ENCODE measurements at places on chromosomes 7 and 10.

GRCh38 chr7:1368682-1369571, 90.3 kb downstream of the MICALL2 start:
- no peak for DNase-seq

GRCh38 chr10:71285180-71285545, 33.9 kb upstream of the SLC29A3 start:
- no peak for DNase-seq

- DNase-seq: no peak
Measured at GRCh38 chr7:39094731-39095130, 117.0 kb downstream of the POU6F2 start.

DNA sequence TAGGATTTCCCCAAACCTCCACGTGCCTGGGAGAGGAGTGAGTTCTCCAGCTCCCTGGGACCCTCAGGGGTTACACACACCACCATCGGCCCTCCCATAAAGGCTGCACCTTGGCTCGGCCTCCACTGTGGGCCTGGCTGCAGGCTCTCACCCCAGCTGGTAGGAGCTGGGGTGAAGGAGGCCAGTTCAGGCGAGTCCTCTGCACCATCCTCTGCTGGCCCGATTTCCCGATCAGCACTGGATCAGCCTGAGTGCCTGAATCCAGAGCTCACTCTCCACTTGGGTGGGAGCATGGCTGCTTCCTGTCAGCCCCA, 115.1 kb upstream of the RET start:
- DNase-seq: no peak

GRCh38 chr7:15128716-15129115, 226.2 kb upstream of the DGKB start:
- DNase-seq: no peak

DNA sequence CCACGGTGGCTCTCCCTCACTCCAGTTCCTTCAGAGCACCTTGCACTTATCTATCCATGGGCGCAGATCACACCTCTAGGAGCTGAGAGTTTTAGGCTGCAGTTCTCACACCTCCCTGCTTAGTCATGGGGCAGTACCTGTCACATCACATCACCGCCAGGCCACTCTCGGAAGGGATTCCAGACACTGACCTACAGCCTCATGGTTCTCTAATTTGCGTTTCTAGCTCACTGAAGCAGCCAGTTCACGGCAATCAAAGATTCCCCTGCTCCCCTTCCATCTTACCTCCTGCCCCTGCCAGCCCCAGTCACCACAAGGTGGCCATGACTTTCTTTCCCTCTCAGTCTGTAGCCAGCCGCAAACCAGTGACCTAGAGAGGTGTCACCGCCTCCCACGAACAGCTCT, 34.2 kb downstream of the ADRB1 start:
- DNase-seq: no peak

DNA sequence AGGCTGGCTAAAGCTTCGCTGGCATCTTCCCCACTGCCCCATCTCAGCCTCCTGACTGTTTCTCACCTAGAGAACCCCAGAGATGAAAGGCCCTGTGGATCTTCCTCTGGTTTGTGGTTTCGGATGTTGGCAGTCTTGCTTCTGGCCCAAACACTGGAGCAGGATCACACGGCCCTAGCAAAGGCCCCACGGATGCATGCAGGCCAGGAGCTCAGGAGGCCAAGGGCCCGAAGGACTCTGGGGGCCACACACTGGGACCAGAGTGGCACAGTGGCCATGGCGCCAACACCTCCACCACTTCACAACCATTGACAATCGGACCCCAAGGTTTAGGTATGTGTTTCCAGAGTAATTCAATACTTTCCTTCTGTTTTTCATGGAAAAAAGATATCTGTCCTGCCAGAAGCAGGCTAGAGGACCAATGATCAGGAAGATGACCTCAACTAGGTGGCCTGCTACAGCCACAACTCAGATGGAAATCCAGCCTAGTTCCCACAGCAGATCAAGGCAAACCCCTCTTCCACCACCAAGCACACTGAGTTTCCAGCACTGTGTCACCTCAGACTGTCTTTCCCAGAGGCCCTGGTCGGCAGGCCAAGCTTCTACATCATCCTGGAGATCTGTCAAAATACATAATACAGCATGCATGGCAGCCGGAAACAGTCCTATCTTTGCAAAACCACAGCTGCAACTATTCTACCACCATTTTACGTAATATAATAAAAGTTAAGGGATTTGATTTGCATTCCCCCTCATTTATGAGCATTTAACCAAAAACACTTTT, 53.0 kb downstream of the CTBP2 start:
- DNase-seq: no peak

- no peak for DNase-seq
Measured at GRCh38 chr7:15723841-15724240, 37.4 kb upstream of the MEOX2 start.

DNA sequence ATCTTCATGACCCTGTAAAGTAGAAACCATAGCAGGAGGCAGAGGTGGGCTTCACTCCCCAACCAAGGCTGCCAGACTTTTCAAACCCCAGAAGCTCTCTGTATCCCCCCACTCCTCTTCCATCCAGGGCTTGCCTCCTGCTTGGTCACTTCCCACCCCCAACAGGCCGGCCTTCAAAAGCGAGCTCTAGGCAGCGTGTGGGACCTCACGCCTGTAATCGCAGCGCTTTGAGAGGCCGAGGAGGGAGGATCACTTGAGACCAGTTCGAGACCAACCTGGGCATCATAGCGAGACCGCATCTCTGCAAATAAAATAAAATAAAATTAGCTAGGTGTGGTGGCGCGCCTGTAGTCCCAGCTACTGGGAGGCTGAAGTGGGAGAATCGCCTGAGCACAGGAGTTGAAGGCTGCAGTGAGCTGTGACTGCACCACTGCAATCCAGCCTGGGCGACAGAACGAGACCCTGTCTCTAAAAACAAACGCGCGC, 743 bp upstream of the POR start:
- DNase-seq: no peak

DNA sequence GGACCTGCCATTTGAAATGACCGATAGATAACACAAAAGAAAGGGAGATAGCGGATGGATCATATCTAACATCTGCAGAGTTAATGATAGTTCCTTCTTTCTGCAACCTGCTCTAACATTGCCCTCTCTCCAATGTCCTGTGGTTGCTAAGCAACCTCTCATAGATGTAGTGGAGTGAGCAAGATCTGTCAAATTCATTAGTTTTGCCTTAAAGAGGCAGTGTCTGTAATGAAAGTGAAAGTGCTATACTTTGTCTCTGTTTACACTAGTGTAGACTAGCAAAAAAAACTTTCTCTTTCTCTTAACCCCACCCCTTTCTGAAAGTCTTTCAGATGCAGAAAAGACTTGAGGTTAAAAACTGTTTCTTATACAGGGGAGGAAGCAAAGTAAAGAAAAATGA, 1196.9 kb downstream of the SORCS3 start:
- DNase-seq: no peak

DNA sequence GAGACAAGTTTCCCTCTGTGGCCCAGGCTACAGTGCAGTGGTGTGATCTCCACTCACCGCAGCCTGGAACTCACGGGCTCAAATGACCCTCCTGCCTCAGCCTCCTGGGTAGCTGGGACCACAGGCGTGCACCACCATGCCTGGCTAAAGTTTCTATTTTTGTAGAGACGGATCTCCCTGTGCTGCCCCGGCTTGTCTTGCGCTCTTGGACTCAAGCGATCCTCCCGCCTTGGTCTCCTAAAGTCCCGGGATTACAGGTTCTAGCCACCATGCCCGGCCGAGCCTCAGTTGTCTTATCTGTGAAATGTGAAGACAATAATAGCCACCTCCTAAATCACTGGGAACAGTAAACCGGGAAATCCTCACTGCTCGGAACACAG, 88.1 kb downstream of the FOXL3 start:
- DNase-seq: no peak

- no peak for DNase-seq
Measured at GRCh38 chr10:120713573-120714205, 137.5 kb upstream of the WDR11 start.

DNA sequence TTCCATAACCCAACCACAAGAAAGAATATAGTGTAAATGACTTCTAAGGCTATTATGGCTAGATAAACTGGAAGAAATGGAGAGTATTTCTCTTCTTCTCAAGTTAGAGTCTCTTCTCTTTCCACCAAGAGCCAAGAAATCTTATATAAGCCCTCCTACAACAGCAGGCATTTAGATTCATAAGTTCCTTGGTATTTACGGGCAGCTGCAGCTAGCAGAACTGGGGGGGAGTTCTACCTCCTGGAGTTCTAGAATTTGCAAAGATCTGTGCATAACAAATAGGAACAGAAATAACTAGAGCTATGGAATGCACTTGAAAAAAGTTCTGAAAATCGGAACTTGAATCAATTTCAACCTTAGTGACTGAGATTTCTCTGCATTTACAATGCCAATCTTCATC, 715.2 kb upstream of the GRM3 start:
- DNase-seq: no peak

DNA sequence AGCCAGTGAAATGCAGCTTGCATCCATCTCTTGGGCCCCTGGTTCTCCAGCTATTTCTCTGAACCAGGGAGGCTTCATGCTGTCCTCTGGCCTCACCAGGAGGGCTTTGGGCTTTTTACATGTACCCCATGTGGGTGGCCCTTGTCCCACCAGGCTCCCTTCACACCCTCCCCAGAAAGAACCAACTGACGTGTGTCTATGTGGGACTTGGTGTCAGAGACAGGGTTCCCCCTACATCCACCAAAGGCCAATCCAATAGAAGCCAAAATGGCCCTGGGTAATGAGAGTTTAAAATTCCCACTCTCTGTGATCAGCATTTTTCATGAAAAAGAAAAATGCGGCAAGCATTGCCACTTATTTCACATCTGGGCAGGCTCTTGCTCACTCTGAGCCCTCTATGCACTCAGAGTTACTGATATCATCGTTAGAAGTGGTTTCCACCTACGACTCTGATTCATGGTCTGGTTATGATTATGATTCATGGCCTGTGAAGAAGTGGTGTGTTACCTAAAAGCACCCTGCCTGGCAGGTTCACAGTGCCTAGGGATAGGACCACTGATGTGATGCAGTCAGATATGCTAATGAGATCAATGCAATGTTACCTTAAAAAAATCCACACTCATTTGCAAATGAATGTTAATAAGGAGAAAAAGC, 133.5 kb downstream of the BUB3 start:
- DNase-seq: no peak

DNA sequence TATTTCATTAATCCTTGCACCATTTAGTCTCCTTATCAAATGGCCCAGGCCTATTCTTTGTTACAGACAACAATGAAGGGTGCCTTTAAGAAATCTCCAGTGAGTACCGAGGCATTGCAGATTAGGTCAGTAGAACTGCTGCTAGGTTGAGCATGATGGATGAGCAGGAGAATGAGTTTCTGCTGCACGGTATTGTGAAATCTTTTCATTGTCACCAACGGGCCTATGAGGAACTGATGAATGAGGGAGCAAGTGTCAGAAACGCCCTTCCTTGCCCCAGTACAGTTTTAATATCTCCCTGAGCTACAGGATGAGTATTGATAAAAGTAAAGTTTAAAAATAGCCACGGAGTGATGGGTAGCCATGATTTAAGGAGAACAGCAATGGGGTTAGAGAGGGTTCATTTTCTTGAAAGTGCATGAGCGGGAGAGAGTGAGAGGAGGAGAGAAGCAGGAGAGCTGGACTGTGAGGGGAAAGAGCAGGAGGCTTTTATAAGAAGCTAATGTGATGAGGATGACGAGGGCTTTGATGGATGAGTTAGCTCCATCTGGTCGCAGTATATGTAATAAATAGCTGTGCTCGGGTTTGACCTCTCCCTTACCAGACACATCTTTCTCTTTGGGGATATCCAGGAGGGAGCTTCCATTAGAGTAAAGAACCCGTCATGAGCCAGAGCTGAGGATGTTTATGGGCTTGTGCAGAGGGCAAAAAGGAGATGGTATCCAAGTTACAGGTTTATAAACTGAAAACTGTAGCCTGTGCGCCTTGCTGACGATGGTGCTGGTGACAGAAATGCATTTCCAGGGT, 526.1 kb downstream of the LRMDA start:
- no peak for DNase-seq

- peak; percentile 26 for DNase-seq
Measured at GRCh38 chr10:70827086-70827757, 11.5 kb downstream of the SGPL1 start.

GRCh38 chr7:46908770-46909169, 673.1 kb downstream of the TNS3 start:
- peak; percentile 81 for DNase-seq

DNA sequence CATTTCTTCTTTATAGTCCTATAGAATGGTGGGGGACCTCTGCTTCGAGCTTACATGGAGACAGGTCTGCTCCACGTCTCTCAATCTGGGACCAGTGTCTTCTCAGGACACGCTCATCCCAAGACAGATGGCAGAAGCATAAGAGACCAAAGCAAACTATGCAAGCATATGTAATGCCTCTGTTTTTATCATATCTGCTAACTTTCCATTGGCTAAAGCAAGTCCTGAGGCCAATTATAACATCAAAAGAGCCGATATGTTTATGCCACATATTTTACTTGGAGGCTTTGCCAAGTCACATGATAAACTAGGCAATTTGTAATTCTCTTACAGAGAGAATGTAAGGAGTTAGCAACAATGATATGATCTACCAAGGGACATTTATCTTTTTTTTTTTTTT, 102.6 kb upstream of the NRBF2 start:
- DNase-seq: no peak

DNA sequence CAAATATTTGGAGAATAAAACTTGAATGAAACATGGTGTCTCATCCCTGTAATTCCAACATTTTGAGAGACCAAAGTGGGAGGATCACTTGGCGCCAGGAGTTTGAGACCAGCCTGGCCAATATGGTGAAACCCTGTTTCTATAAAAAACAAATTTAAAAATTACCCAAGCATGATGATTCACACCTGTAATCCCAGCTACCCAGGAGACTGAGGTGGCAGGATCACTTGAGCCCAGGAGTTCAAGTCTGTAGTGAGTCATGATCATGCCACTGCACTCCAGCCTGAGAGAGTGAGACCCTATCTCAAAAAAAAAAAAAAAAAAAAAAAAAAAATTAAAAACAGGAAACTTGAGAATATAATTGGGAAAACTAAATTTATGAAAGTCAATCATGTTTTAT, 481.1 kb downstream of the SEMA3D start:
- DNase-seq: no peak

DNA sequence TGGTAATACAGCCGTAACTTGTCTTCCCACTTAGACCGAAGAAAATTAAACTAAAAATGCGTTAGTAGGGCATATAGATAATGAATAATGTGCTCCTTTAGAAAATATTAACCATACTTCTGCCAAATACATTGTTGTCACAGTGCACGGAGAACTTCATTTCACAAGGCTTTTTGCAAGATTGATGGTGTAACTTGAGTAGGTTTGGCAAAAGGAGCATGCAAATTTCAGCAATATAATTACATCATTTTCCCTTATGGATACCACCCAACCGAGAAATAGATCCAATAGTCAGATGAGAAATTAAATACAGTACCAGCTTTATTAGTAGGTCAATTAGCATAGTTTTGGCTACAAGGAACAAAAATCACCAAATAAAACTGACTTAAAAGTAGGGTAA, 792.6 kb upstream of the C7orf33 start:
- DNase-seq: no peak

Data from HFFc6 (cell line).